ENCODE measurements at places on chromosomes 16 and 17.

- peak; percentile 54 for DNase-seq
These were observed at the start of gene NCOR1 for GRCh38 chr17:16215273-16215964. TSS of gene NCOR1 (minus strand) at chr17:16215534. CDS start at chr17:16194569, 20,965 bp downstream.

- no peak for DNase-seq
These were observed 23.6 kb downstream of the ALDH3A2 start for GRCh38 chr17:19672009-19672750.

DNA sequence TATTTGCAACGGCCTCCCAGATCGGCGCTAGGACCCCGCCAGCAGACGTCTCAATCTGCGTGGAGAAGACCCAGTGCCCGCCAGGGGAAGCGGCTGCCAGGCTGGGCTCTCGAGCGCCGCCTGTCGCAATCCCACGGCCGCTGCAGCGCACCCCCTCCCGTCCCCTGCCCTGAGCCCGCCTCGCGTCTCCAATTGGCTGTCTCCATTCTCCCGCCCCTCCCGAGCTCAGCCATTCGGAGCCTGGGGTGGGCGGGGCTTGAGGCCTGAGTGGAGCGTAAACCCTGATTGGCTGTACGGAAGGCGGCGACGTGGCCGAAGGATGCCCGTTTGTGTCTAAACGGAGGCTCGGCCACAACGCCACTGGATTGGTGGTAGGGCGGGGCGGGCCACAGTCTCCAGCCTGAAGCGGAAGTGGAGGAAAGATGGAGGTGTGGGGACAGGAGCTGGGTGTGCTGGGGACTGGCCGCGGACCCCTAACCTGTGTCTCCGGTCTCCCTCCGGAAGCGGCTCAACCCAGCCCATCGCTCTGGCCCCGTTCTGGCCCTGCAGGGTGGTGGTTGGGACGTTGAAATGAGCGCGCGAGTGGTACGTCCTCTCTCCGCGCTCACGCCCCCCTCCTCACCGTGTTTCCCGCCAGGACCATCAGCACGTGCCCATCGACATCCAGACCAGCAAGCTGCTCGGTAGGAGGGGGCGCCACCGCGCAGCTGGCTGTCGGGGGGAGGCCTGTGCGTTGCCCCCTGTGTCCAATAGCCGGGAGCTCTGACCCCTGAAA lies at the start of gene CDK5RAP3:
TSS of gene CDK5RAP3 (plus strand) at position 389 of the 775 bp plus-strand sequence. CDS start at position 423, 34 bp downstream.
- DNase-seq, result peak; percentile 100

- DNase-seq, result no peak
These were observed 92.2 kb downstream of the CDH8 start for GRCh38 chr16:61944004-61944403.

DNA sequence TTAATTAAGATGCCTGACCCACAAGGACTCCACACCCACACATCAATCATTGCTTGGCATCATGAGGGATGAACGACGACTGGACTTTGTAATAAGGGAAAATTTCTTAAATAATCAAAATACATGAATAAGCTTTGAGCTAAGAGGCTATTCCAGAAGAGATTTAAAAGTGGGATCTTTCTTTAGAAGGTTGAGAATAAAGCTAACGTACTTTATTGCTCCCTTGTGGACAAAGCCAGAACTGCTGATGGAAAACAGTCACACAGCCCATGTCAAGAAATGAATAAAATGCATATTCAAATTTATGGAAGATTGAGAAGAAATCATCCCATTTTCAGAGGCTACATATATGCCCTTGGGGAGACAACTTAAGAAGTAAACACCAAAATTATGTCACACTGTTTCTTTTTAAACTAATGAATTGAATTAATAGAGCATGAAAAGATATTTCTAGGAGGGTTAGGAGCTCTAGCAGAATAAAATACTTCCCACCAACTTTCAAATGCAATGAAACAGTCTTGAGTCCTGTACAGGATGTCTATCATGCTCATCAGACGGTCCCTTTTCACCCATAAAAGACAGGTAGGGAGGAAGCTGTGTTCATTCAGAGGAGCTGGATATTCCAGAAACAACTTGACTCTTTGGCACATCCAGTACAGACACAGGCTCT lies 60.2 kb upstream of the PHOSPHO1 start:
- DNase-seq, result peak; percentile 62

DNA sequence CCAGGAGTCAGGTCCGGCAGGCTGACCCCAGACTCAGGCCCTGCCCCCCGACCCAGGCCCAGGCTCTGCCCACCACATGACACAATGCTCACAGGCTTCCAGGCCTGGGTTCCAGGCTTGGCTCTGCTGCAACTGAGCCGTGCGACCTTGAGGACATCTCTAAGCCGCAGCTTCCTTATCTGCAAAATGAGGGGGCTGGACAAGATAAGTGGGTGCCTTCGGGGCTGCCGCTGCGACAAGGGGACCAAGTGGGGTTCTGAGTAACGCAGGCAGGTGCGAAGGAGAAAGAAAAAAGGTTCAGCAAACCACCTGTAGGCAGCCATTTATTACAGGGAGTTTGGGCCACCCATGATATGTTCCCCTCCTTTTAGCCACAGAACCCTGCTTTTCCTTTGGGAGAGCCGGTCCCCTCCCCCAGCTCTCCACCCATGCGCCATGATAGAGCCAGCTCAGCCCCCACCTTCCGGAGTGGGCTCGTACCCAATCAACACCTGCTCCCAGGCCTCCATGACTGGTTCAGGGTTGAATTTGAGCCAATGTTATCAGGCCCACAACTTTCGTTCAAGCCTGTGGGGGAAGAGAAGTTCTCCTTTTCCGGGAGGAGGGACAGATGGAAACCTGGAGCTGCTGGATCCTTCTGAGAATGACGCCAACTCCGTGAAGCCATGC lies 38.2 kb downstream of the RTN4RL1 start:
- no peak for DNase-seq

- no peak for DNase-seq
These were observed 370.0 kb downstream of the KCNJ2 start for GRCh38 chr17:70539132-70539924.

- no peak for DNase-seq
These were observed 5.1 kb downstream of the ITGA2B start for GRCh38 chr17:44384281-44384822.

Data from AML-193 (cell line).